ENCODE measurements at places on chromosomes 2 and 18.

- DNase-seq = no peak
Observed at GRCh38 chr2:193476171-193476800, 1281.6 kb upstream of the TMEFF2 start.

- DNase-seq = no peak
Observed at GRCh38 chr2:189366349-189366748, 74.9 kb upstream of the WDR75 start.

- DNase-seq = no peak
Observed at GRCh38 chr18:47585136-47585535, 333.7 kb upstream of the SKOR2 start.

- DNase-seq = no peak
Observed at GRCh38 chr2:28435814-28436351, 43.2 kb downstream of the FOSL2 start.

DNA sequence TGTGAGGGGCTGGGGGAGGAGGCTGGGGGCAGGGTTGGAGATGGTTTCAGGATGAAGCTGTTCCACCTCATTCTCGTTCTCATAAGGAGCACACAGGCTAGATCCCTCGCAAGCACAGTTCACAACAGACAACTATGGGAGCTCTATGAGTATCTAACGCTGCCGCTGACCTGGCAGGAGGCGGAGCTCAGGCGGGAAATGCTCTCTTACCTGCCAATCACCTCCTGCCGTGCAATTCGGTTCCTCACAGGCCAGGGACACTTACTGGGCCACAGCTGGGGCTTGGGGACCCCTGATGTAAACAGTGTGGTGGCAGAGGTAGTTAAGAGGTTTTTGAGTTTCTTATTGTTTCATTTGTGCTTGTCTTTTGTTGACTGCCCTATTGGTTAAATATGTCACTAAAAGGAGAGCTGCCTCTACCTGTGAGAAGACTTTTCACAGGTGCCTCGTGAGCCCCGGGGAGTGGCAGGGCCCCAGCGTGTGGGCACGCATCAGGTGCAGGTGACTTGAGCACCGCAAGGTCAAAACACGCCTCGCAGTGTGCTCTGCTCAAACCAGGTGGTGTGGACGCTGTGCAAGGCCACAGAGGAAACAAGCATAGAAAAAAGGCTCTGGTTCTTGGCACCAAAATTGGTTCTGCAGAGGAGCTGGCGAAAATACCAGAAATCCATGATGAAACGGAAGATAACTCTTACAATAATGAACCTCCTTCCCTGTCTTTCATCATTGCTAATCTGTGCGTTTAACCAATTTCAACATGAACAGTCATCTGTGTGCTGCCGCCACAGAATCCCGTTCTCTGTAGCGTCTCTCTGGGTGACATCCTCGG is 10.2 kb downstream of the MLPH start:
- DNase-seq = peak; percentile 76

DNA sequence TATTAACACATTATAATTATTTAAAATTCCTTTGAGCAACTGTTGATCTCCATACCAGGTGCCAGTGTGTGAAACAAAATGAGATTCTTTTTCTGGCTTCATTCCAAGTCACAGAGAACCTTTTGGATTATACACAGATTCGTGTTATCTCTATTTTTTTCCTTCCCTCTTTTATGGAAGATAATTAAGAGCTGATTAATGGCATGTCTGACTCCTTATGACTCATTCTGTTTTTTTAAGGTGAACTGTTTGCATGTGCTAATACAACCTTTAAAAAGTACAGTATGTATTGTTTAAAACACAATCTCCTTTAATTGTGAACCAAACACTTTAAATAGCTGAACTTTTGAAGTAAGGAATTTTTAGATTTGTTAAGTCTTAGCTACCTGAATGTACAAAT is 39.3 kb downstream of the PELI1 start:
- no peak for DNase-seq

DNA sequence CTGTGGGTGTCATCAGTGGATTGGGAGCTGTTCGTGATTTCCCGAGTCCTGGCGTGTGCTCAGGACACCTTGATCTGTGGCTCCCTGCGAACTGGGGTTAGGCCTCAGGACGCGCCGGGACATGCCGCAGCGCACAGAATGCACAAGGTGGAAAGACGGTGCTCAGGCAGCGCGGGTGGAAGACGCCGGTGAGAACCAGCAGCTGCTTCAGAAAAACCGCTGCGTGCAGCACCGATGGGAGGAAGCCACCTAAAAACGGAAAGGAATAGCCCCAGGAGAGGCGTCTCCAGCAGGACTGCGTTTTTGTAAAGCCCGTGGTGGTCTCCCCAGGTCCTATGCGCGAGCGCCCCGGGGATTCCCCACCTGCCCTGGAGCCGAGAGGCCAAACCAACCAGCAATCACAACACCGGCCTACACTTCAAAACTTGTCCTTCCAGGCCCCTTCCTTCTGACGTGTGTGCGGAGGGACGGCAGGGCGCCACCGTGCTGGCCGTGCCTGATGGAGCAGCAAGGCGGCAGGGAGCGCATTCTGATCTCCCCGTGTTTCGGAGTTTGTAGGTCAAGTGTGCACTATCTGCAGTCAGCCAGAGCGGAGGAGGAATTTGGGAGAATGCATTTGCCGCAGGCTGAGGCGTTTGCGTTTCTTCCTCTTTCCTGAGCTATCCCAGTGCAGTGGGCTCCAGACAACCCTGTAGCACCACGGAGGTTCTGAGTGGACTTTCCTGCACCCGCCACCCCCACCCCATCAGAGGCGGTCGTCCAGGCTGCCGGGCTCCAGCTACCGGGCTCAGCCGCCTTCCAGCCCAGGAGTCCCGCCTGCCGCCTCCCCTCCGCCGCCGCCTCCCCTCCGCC is 32.2 kb downstream of the RTP5 start:
- DNase-seq = peak; percentile 84

GRCh38 chr18:12456441-12456840 is 48.7 kb downstream of the PRELID3A start:
- no peak for DNase-seq

- DNase-seq = no peak
Observed at GRCh38 chr2:9979977-9980376, 28.5 kb downstream of the GRHL1 start.

GRCh38 chr2:60516383-60516811 is 37.1 kb downstream of the BCL11A start:
- DNase-seq = no peak

DNA sequence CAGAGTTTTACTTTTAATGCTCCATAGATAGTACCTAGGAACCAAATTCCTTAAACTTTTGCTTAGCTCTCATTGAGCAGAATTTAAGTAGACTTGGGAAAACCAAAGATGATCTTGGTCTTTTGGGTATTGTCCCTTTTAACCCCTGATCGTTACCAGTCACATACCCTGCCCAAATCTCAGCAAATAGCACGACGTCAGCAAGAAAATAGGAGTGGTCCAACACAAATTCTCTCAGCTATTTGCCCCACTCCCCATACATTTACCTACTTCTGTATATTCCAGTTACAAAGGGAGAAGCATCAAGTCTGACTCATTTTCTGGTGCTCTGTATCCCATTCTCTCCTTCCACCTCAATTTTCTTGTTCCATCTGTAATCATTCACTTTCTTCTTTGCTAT is 387.3 kb downstream of the CCDC85A start:
- no peak for DNase-seq

DNA sequence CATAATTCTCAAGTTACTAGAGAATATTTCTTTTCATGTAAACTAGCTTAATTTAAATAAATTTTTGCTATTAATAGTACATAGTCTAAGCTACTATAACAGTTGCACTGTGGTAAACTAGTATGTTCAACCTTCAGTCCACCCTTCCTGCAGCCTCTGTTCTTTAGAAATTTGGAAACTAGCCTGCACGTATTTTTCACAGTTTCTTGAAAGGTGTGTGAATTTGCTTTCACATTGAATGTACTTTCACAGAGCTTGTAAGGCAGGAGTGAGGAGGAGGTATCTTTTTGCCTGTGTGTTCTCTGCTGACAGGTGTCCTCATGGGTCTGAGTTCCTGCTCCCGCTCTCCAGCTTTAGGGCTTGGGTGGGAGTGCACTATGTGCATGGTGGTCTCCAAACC is 117.5 kb downstream of the ATP9B start:
- no peak for DNase-seq

GRCh38 chr2:208595386-208596275 is 189.0 kb downstream of the PTH2R start:
- DNase-seq = no peak

- DNase-seq = no peak
Observed at GRCh38 chr2:191486584-191487320, 191.2 kb upstream of the NABP1 start.

- DNase-seq = peak; percentile 13
Observed at GRCh38 chr2:58540681-58541080, 299.6 kb upstream of the FANCL start.

DNA sequence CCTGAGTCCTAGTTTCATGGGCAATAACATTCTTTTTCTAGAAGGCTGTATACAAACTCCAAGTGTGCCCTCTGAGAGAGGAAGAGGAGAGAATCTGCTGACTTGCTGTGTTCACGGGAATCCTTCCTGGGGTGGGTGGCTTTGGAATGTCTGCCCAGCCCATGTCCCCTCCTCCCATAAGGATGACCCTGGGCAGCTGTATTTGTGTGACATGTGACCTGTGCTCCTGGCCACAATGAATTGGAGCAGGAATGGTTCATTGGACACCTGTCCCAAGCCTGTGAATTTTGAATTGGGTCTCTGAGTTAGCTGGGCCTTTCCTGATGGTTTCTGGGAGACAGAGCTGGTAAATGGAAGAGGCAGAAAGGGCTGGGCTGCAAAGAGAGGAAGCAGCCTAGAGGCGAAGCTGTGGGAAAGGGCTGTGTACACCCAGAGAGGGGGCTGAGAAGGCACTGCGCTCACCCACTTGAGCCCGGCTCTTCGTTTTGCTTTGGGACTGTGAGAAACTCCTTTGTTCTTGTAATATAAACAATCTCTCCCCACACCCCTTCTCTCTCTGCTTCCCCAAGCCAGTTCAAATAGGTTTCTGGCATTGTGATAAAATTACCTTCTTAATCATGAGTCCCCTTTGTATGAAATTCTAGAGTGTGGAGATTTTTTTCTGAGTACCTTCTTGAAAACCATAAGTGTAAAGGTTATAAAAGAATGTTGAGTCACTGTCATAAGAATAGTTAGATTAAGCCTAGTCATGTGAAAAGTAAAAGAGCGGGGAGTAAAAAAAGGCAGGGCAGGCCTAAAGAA is 49.8 kb downstream of the SLC4A5 start:
- no peak for DNase-seq

GRCh38 chr18:43772907-43773306 is 495.6 kb upstream of the SYT4 start:
- no peak for DNase-seq

- no peak for DNase-seq
Observed at GRCh38 chr2:58557176-58557575, 316.1 kb upstream of the FANCL start.

- no peak for DNase-seq
Observed at GRCh38 chr2:231334179-231334930, 61.2 kb upstream of the B3GNT7 start.

DNA sequence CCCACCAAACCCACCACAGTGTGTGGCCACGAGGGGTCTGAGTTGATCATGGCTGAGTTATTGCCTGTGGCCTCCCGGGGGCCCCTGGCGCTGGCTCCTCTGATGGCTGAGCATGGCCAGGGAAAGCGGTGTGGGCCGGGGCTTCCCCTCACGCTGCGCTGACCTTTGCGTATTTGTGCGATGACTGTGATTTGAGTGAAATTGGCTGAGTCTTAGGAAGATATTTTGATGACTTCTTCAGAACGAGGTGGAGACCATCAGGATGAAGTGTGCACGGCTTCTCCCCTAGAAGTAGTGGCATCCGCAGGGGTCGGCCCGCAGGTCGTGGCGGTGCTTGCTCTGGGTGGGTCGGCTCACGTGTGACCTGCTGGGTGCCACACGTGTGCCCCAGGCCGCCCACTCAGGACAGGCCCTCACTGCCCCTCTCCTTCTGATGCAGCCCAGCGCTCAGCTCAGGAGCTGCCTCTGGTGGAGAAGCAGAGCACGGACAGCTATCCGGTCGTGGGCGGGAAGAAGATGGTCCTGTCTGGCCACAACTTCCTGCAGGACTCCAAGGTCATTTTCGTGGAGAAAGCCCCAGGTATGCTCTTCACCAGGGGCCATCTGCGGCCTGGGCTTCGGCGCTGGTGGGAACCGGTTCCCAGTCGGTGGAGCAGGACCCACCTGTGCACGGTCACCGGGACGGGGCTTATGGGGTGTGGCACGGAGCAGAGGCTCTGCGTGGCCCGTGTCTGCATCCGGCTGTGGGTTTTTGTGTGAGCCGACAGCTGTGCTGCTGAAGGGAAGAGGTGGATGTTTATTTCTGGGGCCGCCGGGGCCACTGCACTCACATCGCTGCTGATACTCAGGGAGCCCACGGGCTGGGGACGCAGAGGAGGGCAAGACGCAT is 55.8 kb downstream of the NFATC1 start:
- DNase-seq = no peak

GRCh38 chr2:174759381-174760065 is 4.7 kb downstream of the CHRNA1 start:
- no peak for DNase-seq

GRCh38 chr2:192307530-192307929 is 112.8 kb upstream of the TMEFF2 start:
- no peak for DNase-seq

- DNase-seq = peak; percentile 14
Observed at GRCh38 chr2:34408100-34408499, 809.0 kb upstream of the FAM98A start.

- DNase-seq = peak; percentile 64
Observed at GRCh38 chr2:196925768-196926561, 542 bp downstream of the PGAP1 start.

- DNase-seq = no peak
Observed at GRCh38 chr2:206647985-206648384, 5.7 kb downstream of the FAM237A start.

GRCh38 chr18:3209859-3210569 is 9.8 kb downstream of the MYOM1 start:
- DNase-seq = no peak

DNA sequence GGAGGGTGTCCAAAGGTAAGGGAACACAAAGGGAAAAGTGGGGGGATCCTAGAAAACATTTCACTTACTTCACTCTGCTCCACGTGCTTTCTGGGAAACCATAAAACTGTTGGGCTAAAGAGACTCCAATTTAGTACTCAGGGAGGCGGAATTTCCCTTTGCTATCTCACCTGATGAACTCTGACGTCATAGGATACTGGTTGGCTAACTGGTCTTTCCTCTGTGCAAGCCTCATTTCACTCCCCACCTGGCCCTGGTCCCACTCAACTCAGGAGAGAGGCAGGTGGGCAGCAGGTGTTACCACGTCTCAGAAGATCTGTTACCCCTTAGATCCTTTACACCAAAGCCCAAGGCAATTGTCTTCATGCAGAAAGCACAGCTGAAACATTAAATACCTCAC is 51.8 kb upstream of the PMAIP1 start:
- no peak for DNase-seq

Data from H7 (cell line).